ENCODE measurements at places on chromosomes 2 and 18. TPM values are rescaled to one million over a fixed set of nuclear protein-coding genes. Genes with fewer than 3 reads are reported as not detected.
A peak's percentile ranks its signal among the peaks of the same experiment; 100 is the strongest.

The POU3F3 gene
- 0.82 TPM for polyA plus RNA-seq

The DPP10 gene
- 0.02 TPM for polyA plus RNA-seq

The GCG gene
- 3.7 TPM for polyA plus RNA-seq

GRCh38 chr2:164785457-164785856, 56.2 kb downstream of the COBLL1 start:
- no peaks in the 10 kb centered on the region for H3K27me3 ChIP-seq
- no peak overlapping the region for H3K4me3 ChIP-seq
- H3K27ac ChIP-seq, result no peak overlapping the region
- H3K36me3 ChIP-seq, result no peaks in the 10 kb centered on the region
- no peaks in the 10 kb centered on the region for H3K4me1 ChIP-seq

The CHAC2 gene
- 3.7 TPM for polyA plus RNA-seq

- peak overlapping the region; percentile 22 for H3K27ac ChIP-seq
- DNase-seq, result no peak
- H3K4me1 ChIP-seq, result peaks cover 32% of the 10 kb centered on the region
- no peaks in the 10 kb centered on the region for H3K27me3 ChIP-seq
- H3K4me3 ChIP-seq, result no peak overlapping the region
- peaks cover 4% of the 10 kb centered on the region for H3K36me3 ChIP-seq
These were observed 150.2 kb upstream of the ALPP start for GRCh38 chr2:232228332-232228731.

DNA sequence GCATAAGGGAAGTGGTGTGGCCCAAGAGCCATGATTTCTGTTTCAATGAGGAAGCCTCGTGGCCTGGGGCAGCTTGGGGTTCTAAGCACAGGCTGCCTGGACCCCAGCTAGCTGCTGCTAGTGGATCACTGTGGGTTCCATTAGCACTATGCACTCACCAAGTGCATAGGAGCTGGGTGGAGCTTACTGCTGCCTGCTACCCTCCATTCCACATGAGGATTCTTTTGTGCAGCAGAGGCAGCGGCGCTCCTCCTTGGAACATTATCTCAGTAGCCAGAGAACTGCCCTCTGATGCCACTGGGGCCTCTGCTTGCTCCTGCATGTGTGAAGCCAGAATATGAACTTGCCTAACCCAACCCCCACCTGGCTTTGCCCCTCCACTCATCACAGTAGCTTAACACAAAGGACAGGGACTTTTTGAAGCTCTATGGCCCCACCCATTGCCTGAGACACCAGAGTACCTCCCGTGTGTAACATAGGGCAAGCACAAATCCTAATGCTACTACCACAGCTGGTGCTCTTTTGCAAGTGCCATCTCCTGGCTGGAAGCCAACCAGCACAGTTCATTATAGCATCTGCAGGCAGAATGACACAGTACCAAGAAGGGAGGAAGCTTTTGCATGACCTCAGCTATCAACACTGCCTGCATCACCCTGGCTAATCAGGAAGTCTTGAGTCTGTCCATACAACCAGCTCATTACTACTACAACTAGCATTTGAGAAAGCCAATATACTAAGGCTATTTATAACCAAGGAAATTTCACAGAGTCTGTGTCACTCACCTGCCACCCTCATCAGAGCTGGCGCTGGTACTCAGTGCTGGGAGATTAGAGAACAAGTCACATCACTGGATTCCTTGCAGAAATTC, 297.0 kb upstream of the GULP1 start:
- DNase-seq, result no peak
- no peak overlapping the region for H3K4me3 ChIP-seq
- H3K36me3 ChIP-seq, result no peaks in the 10 kb centered on the region
- no peak overlapping the region for H3K27ac ChIP-seq
- H3K27me3 ChIP-seq, result no peaks in the 10 kb centered on the region

GRCh38 chr2:71513096-71513495, 59.7 kb downstream of the DYSF start:
- H3K36me3 ChIP-seq, result no peaks in the 10 kb centered on the region
- no peak overlapping the region for H3K27ac ChIP-seq
- no peak for DNase-seq
- no peaks in the 10 kb centered on the region for H3K27me3 ChIP-seq
- no peak overlapping the region for H3K4me3 ChIP-seq

The REG1A gene
- 2.4 TPM for polyA plus RNA-seq

DNA sequence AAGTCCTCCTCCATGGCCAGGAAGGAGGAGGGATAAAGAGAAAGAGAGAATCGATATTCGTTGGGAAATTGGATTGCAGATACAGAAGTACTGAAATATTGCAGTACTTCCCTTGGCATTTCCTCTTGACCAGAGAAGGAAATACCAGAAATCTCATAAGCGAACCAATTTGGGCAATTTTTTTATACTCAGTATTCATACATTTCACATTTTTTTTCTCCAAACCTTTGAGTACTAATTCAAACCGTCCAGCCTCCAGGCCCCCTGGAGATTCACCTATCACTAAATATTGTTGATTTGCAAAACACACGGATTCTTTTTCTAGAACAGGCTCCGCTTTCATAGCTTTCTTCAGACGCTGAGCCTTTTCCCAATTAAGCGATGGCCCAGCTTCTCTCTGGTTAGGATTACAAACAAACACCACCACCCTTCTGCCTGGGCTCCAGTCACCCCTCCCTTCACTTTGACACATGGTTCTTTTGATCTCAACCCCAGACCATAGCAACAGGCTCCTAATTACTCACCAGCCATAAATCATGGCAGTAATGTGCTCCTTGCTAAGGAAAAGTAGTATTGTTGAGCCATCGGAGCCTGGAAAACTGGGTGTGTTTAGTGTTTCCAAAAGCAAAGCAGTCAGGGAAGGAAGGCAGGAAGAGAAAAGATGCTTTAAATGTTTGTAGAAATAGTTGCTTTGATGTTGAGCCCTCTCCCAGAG, 138.4 kb upstream of the CCDC68 start:
- no peak for DNase-seq
- H3K4me1 ChIP-seq, result no peaks in the 10 kb centered on the region
- H3K27me3 ChIP-seq, result no peaks in the 10 kb centered on the region
- H3K27ac ChIP-seq, result no peak overlapping the region
- H3K4me3 ChIP-seq, result no peak overlapping the region
- no peaks in the 10 kb centered on the region for H3K36me3 ChIP-seq

- H3K27me3 ChIP-seq, result peaks cover 53% of the 10 kb centered on the region
- H3K36me3 ChIP-seq, result no peaks in the 10 kb centered on the region
- DNase-seq, result no peak
- H3K4me1 ChIP-seq, result no peaks in the 10 kb centered on the region
- H3K4me3 ChIP-seq, result no peak overlapping the region
These were observed 7.1 kb downstream of the NEURL3 start for GRCh38 chr2:96498021-96498431.

The ACMSD gene
- not detected for polyA plus RNA-seq

The RAD51AP2 gene
- polyA plus RNA-seq, result 0.18 TPM

The FBXO48 gene
- 1.4 TPM for polyA plus RNA-seq

- peak overlapping the region; percentile 33 for H3K27ac ChIP-seq
- DNase-seq, result no peak
- peaks cover 26% of the 10 kb centered on the region for H3K36me3 ChIP-seq
- peaks cover 27% of the 10 kb centered on the region for H3K4me1 ChIP-seq
These were observed 188.2 kb downstream of the LDLRAD4 start for GRCh38 chr18:13406736-13407135.

Data from thymus (tissue), 14 donors.